MCF 10A (cell line): ENCODE measurements at places on chromosomes 16 and 17.

GRCh38 chr17:42759982-42760651 is 910 bp upstream of the RAMP2 start:
- no peak for DNase-seq

DNA sequence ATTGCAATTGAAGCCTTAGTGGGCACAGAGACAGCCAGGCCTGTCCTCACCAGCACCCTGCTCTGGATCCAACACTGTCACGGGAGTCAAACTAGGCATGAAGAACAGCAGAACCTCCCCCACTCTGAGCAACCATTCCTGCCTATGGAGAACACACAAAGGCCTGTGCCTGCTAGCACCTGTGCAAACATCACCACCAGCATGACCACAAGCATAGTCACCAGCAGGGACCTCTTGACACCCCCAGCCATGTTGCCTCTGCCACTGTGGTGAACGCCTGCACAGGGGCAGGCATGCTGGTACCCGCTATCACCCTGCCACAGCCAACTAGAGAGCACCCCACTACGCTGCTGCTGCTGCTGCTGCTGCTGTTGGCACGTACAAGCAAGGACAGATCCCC is 51.7 kb downstream of the CMC2 start:
- DNase-seq, result no peak

DNA sequence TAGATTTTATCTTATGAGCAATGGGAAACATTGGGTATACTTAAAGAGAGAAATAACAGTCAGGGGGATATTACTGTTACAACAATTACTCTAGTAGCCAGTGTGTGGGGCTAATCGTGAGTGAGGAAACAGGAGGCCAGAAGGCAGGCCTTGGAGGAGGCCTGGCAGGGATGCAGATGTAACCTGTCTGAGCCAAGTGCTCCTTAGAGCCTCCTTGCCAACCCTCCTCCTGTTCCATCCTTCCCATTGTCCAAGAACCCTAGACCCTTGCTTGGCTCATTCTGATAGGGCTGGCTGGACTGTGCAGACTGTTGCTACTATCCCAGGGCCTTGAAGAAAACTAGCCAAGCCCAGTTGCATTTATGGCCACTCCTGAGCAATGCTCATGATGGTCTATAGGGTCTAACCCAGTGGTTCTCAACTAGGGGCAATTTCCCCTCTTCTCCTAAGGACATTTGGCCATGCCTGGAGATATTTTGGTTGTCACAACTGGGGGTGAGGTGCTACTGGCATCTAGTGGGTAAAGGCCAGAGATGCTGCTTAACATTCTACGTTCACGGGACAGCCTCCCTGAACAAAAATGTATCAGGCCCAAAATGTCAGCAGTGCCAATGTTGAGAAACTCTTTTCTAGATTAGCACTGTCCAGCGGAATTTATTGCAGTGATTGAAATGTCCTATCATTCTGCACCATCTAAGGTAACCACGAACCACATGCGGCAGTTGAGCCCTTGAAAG is 24.4 kb upstream of the WSCD1 start:
- peak; percentile 9 for DNase-seq

DNA sequence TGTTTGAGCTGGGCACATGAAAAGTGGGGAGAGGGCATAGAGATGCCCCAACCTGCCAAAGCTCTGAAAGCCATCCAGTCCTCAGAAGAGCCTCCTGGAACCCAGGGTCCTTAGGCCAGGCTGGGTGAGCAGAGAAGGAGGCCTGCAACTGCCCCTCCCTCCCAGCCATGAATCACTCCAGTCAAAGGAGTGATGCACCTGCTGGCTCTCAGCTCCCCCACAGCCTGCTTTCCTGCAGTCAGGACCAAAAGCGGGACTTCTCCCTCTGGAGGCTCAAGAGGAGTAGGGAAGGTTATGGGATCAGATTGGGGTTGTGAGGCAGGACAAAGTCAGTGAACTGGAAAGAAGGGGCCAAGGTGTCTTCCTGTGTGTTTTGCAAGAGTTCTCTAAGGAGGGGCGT is 145.6 kb downstream of the TMEM132E start:
- no peak for DNase-seq
